ENCODE measurements at places on chromosomes 5 and 9.

GRCh38 chr5:90917928-90918668 is 359.5 kb downstream of the ADGRV1 start:
- DNase-seq: no peak

- no peak for DNase-seq
Measured at GRCh38 chr5:113267361-113267900, 167.4 kb downstream of the TSSK1B start.

DNA sequence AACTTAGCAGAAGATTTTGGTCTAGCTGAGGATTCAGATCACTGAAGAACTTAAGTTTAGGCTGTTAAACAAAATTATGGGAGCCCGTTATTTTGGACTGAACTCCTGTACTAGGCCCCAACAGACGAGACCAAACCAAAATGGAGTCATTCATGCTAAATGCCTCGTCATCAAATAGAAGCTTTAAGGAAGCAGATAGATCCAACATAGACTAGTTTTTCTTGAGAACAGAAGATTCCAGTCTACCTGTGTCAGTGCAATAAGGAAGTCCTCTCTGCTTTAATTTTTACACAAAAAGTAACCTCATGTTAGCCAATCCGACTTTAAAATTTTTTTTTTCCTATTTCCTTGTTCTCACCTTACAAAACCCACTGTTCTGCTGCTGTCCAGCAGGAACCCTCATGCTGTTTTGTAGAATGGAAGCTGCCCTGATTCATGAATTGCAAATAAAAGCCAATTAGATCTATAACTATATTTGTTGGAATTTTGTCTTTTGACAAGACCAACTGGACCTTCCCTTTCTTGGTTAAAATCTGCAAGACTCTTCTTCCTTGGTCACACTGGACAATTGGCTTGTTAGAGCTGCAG is 29.0 kb upstream of the GOLM1 start:
- DNase-seq: no peak

DNA sequence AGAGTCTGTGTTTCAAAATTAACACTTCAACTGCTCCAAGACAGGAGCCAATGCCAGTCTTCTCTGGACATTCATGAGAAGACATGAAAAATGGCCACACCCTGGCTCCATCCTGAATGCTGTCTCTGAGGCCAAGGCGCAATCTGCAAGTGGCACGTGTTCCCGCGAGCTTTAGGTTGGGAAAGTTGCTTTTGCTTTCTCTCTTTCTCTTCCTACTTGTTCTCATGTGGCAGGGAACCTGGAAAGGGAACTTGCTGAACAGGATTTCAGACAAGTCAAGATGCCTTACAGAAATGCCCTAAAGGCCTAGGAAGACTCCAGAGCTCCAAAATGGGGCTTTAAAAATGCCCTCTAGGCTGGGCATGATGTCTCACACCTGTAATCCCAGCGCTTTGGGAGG is 91.9 kb upstream of the OTULINL start:
- no peak for DNase-seq

- DNase-seq: peak; percentile 40
Measured at GRCh38 chr9:109953813-109954497, 174.0 kb downstream of the PALM2AKAP2 start.

- no peak for DNase-seq
Measured at GRCh38 chr9:76570826-76571225, 111.8 kb downstream of the GCNT1 start.

DNA sequence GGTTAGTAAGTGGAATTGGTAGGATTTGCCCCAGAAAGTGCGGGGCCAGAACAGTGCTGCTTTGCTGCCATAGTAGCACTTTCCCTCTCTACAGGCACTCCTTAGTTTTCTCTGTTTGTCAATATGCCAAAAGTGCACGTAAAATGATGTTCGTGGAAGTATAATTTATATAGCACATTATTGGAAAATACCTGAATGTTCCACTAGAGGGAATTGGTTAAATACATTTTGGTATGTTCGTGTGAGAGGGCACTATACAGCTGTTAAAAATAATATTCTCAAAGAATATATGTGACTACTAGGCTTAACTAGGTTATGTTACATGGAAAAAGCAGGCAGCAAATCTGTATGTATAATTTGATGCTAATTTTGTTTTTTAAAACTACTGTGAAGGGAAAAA is 184.0 kb upstream of the GDNF start:
- no peak for DNase-seq

Measured in H7 (cell line).